Right lung (tissue), 10 donors: ENCODE measurements at places on chromosomes 2 and 18. TPM values are rescaled to one million over a fixed set of nuclear protein-coding genes. Genes with fewer than 3 reads are reported as not detected.

- no peak for DNase-seq
Measured at GRCh38 chr2:23616630-23617029, 231.7 kb downstream of the KLHL29 start.

DNA sequence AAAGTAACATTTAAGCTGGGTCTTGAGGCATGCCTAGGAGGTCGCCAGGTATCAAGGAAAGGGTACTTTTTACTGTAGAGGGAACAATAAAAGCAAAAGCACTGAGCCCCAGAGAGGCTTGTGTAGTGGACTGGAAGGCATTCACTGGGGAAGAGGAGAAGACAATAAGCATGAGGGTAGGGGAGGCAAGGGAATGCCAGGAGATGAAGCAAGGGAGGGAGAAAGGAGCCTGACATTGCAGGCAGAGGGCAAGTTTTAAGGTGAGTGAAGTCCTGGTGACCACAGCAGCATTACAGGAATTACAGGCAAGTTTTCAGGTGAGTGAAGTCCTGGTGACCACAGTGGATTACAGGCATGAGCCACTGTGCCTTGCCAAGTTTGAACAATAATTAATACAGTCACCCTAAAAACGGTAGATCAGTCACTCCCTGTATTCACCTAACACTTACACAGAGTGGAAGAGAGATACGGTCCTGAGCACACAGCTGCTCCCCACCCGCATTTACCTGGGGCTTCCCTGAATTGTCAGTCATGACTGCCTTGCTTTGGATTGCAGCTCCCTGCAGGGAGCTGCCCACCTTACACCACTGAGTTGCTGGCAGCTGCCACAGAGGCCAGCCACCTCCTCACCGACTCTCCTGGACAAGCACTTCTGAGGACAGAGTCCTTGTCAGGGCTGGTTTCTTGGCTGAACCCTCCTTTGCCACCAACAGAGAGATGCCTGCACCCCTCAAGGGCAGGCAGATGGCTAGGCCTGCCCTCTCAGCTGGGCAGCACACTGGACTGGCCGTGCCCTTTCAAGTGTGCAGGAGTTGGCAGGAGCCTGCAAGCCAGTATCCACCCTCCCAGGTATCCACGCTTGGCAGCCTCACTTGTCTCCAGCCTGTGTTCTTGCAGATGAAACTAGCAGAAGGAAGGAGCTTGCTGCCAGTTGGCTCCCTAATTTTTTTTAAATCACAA lies 153.2 kb upstream of the MSH6 start:
- DNase-seq: no peak

GRCh38 chr2:69993048-69993565 lies 31.7 kb upstream of the ASPRV1 start:
- DNase-seq: no peak

GRCh38 chr2:216849987-216850386 lies 9.9 kb downstream of the TNP1 start:
- DNase-seq: no peak

DNA sequence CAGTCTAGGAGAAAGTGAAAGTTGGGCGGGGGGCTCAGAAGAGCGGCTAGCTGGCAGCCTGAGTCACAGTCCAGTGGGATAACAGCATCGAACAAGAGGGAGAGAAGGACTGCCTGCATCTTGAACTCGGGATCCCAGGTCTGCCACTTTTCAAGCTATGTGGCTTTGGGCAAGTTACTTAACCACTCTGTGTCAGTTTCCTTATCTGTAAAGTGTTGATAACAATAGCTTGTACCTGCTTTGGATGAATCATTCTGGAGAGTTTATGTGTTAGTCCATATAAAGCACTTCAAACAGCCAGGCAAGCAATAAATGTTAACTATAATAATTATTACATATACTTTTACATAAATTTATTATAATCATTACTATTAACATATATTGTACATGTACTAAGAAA lies 4.6 kb downstream of the DYSF start:
- DNase-seq: no peak

DNA sequence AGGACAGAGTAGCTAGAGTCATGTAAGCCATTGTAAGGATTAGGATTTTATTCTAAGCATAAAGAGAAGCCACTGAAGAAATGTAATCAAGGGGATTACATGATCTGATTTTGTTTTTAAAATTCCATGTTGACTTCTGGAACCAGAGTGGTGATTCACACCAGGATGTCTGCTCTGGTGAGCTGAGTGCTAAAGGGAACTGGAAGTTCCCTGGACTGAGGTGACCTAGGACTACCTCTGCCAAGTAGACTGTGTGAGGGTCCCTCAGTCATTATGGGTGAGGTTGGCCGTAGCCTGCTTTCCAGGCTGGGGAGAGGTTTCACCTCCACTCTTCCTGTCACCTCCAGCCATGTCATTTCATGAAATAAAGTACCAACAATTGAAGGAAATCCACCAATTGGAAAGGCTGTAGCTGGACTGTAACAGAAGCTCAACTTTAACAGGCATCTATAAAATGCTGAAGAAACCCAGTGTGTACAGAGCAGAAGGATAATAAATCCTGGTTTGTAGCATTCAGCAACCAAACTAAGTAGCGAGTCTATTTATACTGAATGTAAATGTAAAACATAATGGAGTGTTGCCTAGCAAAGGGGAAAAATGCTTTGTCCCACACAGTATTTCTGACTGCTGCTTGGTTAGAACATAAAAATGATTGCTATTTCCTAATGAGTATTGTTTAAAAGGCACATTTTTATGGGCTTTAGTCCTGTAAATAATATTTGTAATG lies 507.4 kb upstream of the PKDCC start:
- no peak for DNase-seq

MFSD6 gene
- polyA plus RNA-seq: 18.2 TPM

ACVR1C gene
- polyA plus RNA-seq: 0.25 TPM

GRCh38 chr2:137117385-137117784 lies 352.0 kb downstream of the THSD7B start:
- no peak for DNase-seq

DNA sequence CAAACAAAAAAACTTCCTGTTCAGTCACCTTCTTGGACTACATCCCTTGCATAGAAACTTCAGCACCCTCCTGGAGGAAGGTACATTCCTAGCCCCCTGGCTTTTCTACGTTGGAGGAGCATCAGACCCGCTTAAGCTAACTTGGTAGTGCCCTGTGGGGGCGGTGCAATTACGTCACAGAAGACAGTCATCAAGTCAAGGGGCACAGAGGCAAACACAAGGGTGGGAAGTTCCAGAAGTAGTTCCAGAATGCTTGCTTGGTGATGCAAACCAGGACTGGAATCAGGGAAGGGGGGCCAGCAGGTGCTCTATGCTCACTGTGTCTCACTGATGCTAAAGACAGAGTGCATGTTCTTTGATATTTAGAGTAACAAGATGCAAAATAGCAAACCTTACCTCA lies 15.2 kb upstream of the AGFG1 start:
- no peak for DNase-seq

- no peak for DNase-seq
Measured at GRCh38 chr2:160221391-160222276, 21.6 kb upstream of the ITGB6 start.

CFAP53 gene
- 4.5 TPM for polyA plus RNA-seq

GKN2 gene
- polyA plus RNA-seq: 1.5 TPM

B3GNT2 gene
- polyA plus RNA-seq: 29.6 TPM

TOGARAM2 gene
- 5.4 TPM for polyA plus RNA-seq

DNA sequence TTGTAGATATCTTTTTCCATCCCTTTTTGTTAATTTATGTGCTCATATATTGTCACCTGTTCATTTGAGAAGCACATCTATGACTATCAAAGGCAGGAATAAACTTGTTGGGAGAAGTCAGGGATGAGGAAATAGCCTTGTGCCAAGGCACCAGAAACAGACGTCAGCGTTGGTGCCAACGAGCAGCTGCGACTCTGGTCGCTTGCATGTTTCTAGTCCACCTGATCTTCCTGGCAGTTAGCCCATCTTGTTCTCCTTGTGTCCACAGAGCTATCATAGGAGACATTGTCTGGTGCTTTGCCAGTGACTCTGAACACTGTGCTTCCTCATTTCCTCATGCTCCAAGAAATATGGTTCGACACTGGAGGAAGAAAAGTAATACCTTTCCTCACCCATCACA lies 374.4 kb downstream of the PTPRM start:
- DNase-seq: no peak

DNA sequence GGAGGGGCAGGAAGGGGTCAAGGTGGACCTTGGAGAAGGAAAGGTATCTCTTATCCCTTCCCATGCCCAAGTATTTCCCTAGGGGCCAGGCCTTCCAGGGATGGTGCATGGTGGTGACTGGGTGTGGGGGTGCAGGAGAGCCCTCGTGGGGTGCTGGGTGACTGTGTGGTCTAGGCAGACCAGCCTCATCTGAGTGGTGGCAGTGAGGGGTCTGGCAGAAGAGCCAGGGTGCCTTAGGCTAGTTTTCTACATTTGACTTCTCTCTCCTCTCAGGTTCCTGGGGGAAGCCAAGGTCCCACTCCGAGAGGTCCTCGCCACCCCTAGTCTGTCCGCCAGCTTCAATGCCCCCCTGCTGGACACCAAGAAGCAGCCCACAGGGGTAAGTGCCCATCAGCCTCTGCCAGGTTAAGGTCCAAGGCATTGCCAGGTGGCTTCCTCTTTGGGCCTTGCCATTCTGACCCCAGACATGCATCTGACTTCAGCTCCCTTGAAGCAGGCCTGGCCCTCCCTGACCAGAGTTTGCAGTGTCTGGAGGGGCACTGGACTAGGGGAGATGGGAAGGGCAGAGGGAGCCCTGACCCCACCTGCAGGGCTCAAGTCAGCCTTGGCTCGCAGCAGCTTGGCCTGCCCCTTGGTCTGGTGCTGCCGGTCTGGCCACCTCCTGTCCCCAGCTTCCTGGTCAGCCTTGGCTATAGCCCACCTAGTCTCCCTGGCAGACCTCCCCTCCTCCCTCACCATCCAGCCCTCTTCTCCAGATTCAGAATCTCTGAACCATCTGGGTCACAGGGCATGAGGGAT lies 49.8 kb downstream of the DYSF start:
- DNase-seq: no peak

IER3IP1 gene
- 32.4 TPM for polyA plus RNA-seq

DNAJC5G gene
- 0.14 TPM for polyA plus RNA-seq

LRP1B gene
- polyA plus RNA-seq: 1.8 TPM

GRCh38 chr2:174691201-174691779 lies 73.0 kb downstream of the CHRNA1 start:
- no peak for DNase-seq

ALK gene
- 0.16 TPM for polyA plus RNA-seq

- no peak for DNase-seq
Measured at GRCh38 chr2:69456950-69457445, 19.8 kb upstream of the NFU1 start.

DNA sequence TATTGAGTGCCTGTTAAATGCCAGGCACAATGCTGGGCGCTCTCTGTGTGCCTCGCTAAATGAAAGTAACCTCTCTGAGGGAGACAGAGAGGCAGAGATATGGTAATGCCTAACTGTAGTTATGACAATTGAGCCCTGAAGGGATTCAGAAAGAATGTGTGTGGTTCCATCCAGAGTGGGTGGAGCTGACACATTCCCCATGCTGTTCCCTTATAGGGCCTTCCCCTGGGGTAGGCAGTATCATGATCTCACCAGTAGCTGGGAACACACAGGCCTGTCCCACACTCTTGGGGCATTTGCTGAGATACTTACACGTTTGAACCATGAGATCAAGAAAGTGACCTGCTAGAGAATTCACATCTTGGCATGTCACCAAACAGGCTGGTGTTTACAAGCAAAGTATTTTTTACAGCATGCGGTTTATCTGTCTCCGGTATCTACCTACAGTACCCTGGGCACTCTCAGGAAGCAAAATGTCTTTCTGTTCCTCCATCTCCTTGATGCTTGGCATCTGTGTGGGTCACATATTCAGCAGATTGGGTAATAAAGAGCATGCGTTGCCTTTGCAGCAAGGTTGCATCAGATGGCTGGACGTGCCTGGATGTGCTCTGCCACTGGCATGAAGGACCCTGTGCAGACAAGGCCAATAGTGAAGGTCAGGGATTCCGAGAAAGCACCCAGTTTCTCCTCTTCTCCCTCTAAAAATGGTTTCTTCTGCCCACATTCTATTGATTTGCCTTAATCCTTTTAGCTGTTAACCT lies 9.4 kb downstream of the CTIF start:
- DNase-seq: no peak

SP140 gene
- 0.74 TPM for polyA plus RNA-seq

- DNase-seq: no peak
Measured at GRCh38 chr2:63903003-63903402, 61.3 kb downstream of the UGP2 start.

GRCh38 chr2:127085317-127085681 lies 21.7 kb downstream of the BIN1 start:
- no peak for DNase-seq

LRRC30 gene
- not detected for polyA plus RNA-seq

LAMA1 gene
- polyA plus RNA-seq: 9.7 TPM

GRCh38 chr2:37773371-37774130 lies 102.1 kb upstream of the CDC42EP3 start:
- DNase-seq: no peak

SPEG gene
- 18.1 TPM for polyA plus RNA-seq

PSD4 gene
- 20.9 TPM for polyA plus RNA-seq

GRCh38 chr18:48922226-48922800 lies 28.5 kb downstream of the SMAD7 start:
- no peak for DNase-seq

GRCh38 chr2:239383036-239383758 lies 17.6 kb downstream of the HDAC4 start:
- no peak for DNase-seq

GRCh38 chr2:219469186-219469724 lies 29.4 kb upstream of the GMPPA start:
- no peak for DNase-seq

DSG3 gene
- not detected for polyA plus RNA-seq

DNA sequence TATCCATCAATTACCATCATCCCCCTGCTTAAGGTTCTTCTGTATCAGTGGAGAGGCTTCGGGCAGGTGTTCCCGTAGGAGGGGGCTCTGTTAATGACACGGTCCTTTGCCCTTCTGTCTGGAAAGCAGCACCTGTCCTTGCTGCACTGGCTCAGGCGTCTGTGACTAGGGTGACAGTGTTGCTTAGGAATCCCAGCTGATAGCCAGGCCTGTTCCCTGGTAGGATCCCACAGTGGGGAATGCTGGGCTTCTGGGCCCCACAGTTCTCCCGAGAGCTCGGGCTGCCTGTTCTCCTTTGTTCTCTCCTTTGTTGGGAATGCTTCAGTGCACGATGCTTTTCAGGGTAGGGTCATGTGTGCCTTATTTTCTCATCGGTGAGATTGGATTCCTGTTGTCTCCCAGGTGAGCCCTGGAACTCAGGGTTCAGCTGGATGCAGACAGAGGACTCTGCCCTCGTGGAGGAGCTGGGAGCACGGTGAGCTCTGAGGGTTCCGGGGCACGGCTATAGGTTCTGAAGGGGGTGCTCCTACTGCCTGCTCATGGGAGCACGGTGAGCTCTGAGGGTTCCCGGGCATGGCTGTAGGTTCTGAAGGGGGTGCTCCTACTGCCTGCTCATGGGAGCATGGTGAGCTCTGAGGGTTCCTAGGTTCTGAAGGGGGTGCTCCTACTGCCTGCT lies 9.6 kb downstream of the SNTG2 start:
- no peak for DNase-seq

DNA sequence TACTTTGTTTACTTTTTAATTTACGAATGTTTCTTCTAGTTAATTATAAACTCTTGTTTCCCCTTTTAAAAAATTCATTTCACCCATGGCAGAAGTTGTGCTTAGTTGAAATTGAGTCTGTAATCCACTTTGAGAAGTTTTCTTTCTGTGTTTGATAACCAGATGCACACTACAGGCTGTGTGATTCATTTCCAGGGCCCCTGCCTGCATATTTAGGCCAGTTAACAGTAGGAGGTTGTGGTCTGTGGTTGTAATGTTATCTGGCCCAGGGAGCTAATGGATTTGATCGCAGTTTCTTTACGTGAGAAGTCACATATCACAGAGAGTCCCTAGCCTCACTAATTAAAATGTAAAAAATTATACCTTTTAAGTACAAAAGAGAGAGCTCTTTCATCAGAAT lies 3.3 kb downstream of the CDH7 start:
- DNase-seq: no peak
